ENCODE measurements at places on chromosomes 6 and 20.

DNA sequence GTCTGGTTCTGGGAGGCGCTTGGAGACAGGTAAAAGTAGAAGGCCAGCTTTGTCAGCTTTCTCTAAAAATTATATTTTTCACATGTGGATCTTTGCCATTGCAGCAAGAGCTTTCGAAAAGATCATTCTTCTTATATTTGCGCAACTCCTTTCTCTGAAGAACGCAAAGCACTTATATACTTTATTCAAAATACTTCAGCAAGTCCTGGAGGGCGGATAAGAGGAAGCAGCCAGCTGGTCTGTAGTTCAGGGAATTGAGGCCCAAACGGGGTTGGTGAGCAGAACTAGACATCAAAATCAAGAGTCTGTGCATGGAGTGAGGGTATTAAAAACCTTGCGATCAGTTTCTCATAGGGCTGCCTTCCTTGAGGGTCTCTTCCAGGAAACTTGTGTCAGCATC, 182.3 kb downstream of the DTNBP1 start:
- DNase-seq: no peak

- DNase-seq: peak; percentile 39
Measured at GRCh38 chr6:149318581-149319286, 1.2 kb downstream of the TAB2 start.

DNA sequence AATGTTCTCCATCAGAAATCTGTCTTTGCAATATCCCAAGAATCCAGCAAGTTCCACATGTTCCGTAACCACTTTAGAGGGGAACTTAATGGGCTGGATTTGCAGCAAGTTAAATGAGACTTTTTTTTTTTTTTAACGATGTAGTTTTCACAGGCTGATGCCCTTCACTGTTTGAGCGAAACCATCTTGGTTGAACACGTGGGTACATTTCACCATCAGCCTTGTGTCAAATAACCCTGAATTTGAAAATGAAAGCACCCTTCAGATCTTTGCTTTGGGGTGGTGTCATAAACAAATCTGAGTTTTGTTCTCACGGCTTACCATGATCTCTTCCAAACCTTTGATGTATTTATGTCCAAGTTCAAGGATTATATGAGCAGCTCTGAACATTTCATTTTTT, 73.7 kb upstream of the EXOC2 start:
- DNase-seq: no peak

DNA sequence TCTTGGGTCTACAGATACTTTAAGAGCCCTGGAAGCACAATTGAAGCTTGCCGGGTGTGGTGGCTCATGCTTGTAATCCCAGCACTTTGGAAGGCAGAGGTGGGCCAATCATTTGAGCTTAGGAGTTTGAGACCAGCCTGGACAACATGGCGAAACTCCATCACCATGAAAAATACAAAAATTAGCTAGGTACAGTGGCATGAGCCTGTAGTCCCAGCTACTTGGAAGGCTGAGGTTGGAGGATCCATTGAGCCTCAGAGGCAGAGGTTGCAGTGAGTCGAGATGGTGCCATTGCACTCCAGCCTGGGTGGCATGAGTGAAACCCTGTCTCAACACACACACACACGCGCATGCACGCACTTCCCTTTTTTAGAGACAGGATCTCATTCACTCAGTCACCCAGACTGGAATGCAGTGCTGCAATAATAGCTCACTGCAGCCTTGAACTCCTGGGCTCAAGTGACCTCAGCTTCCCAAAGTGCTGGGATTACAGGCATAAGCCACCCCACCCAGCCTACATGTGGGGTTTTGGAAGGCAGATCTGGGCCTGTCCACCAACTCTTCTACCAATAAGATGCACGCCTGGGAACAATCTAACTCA, 182.5 kb upstream of the JARID2 start:
- no peak for DNase-seq

DNA sequence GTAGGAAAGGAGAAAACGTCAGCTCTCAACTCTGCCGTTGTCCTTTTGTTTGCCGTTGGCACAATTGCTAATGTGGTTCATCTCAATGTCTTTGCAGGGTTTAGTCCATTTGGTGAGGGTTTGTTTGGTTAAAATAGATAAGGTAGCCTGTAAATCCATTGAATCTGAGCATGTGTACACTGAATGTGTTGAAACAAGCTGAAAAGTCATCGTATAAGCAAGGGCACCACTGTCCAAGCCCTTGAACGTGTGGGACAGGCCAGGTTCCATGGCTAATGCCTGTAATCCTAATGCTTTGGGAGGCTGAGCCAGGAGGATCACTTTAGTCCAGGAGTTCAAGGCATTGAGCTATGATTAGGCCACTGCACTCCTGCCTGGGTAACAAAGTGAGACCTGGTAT, 224.7 kb upstream of the PLCB4 start:
- no peak for DNase-seq

DNA sequence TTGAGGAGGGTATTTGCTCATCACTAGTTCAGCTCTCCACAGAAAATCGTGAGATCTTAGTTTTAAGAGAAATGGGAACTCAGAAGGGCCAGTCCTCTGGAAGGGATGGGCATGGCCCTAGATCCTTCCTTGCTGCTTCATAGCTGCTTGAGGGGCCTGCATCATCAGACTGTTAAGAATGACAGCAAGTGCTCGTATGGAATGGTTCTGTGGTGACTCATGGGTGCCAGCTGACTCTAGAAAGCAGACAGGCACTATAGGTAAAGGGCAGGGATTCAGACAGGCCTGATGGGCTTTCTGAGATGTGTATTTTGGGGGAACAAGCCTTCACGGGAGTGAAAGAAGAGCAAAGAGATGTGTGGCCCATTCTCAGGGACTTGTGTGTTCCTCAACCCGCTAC, 90.8 kb downstream of the MYLK4 start:
- no peak for DNase-seq

DNA sequence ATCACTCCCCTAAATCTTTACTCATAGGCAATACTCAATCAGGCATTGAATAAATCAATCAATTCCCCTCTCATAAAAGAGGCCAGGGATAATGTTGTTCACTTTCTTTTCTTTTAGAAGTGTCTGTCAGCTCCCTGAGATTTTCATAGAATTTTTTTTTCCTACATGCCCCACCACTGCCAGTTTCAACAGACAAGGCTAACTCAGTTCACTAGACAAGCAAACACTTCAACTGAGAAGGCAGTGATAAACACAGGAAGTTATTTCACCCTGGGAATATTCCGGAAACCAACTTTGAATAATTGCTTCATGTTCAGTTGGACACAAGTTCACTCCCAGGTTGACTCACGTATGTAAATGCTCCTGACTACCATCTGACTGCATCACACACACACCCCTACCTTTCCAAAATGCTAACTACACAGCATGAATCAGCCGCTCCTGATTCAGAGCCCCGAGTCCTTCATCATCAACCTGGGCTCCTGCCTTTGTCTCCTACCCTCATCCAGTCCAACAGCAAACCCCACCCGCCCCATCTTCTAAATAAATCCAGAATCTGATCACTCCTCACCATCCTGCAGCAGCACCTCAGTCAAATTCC, 143.9 kb downstream of the BCAS1 start:
- DNase-seq: no peak

- peak; percentile 36 for DNase-seq
Measured at GRCh38 chr6:113980937-113981554, 10.1 kb upstream of the HDAC2 start.
